ENCODE measurements at places on chromosomes 7 and 10. TPM values are rescaled to one million over a fixed set of nuclear protein-coding genes. Genes with fewer than 3 reads are reported as not detected.

DNA sequence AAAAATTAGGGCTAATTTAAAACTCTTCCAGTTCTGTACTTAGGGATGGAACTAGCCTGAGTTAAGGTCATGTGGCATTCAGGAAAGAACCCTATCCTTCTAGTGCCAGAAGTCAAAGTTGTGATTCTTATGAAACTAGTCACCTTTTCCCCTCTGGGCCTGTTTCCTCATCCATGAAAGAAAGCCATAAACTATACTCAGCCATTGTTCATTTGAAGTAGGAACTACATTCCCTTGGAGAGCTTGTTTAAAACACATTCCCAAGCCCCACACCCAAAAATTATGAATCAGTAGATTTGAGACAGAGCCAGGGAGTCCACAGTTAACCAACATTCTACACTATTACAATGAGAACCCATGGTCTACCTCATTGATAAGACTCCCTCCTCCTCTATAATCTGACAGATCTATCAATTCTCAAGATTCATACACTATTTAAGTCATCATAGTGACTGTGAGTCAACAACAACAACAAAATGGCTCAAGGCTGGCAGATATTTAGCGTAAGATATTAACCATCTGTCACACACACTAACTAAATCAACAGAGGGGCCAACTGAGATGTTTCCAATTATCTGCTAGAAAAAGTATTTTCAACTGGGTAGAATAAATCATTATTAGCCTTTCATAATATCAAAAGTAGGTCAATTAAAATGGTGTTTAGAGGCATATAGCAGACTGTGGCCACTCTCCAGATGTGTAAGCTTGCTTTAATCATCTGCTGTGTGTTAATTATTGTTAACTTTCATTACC, 102.3 kb downstream of the SLC25A13 start:
- no peak for DNase-seq

The SFTPD gene
- not detected for total RNA-seq

DNA sequence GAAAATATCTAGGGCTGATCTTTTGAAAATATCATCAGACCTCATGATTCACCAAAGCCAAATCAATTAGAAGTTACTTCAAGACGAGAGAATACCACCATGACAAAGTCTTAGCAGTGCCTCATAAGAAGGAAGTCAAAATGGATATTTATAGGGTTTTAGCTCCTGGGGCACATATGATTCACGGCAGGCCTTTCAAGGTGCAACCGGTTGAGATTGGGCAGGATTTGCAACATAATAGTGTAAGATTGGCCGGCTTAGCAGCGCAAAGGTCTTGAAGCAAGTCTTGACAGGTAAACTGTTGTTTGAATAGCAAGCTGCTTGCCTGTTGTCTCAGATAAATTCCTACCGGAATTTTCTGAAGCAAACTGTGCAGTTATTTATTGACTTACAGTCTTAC, 17.5 kb downstream of the ADRB1 start:
- no peak for DNase-seq

GRCh38 chr10:131899116-131899690, 1.6 kb upstream of the PPP2R2D start:
- DNase-seq: no peak

The SFTPA1 gene
- not detected for total RNA-seq

DNA sequence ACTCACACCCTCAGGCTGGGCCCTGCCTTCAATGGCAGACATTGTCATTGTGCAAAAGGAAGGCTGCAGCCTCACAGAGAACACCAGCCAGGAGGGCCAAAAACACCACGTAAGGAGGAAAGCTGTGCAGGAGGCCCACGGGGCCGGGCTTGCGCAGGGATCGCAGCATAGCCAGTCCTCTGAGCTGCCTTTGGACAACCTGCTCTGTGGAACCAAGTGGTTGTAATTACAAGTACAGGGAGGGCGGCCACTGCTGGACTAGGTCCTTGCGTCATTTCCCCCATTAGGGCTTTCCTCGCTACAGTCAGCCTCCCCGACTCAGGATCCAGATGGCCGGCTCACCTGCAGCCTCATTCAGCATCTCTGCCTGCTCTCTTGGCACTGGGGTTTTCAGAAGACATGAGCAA, 66.9 kb downstream of the FAM53B start:
- no peak for DNase-seq

DNA sequence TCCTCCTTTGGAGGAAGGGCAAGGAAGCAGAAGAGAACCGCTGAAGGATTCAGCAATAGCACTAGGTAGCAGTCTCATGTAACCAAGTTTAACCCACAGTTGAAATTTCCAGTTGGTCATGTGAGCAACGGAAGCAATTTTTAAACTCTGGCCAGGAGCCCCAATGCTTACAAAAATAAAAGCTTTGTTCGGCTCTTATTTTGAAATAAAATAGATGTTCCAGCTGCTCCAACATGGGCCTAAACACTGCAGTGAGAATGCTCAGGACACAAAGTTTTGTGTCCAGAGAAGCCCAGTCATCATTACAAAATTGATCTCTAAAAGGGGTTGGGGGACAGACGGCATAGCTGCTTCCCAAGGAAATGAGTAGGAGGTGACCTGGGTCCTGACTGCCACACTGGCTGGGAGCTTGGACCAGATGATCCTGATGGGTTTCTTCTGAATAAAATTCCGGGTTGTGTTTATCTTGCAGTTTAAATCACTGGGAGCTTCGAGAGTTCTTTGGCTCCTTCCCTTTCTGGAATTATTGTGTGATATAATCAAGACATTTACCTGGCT, 452 bp upstream of the TMEM140 start:
- DNase-seq: no peak

DNA sequence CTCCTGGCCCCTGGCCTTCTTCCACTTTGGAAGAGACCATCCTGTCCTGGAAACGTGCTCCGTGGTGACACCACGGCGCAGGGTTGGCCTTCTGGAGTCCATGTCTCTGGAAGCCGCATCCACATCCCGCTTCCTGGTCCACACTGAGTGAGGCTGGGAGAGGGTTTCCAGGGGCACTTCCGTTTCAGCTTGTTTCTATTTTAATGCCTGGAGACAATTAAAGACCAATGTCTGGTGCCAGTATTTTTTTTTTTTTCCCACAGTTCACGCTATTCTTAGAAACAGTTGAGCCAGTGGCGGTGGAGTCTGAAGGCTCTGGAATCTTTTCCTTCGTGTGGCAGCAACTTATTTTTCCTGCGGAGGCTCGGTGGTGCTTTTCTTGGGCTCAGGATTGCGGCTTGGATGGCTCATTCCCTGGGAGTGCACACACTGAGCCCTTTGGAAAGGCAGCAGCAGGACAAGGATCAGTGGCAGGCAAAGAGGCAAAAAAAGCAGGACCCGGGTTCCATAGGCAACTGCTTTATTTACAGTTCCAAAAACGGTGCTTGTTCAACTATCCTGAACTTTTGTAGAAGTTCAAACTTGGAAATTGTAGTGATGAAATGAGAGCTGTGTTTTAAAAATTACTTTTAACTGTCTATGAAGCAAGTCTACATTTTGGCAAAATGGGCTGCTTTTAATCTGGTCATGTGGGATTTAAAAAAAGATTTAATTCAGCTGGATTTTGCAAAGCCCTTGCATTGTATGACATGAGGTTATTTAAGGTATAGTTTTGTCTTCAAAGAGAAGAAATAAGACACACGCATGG, 202.8 kb downstream of the BAMBI start:
- DNase-seq: no peak

The NAT16 gene
- 0.15 TPM for total RNA-seq

- no peak for DNase-seq
Observed at GRCh38 chr10:127314797-127315196, 118.4 kb upstream of the INSYN2A start.

DNA sequence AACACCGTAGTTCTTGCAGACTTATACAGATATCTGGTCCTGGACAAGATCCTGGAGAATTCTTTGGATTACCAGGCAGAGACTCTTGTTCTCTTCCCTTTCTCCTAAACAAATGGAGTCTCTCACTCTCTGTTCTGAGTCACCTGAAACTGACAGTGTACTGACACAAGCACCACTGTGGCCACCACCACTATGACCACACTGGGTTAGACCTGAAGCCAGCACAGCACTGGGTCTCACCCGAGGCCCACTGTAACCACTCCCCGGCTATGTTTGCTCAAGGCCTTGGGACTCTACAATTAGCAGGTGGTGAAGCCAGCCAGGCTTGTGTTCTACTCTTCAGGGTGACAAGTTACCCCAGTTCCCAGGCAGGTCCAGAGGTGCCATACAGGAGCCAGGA, 22.8 kb downstream of the SLC39A12 start:
- no peak for DNase-seq

GRCh38 chr10:61961278-61961677, 59.8 kb downstream of the ARID5B start:
- no peak for DNase-seq

The ZNF273 gene
- 15.8 TPM for total RNA-seq

The ELMO1 gene
- 98.2 TPM for total RNA-seq

The CDK13 gene
- total RNA-seq: 57.1 TPM

The OR2A42 gene
- total RNA-seq: not detected

The LDB3 gene
- total RNA-seq: 0.50 TPM

DNA sequence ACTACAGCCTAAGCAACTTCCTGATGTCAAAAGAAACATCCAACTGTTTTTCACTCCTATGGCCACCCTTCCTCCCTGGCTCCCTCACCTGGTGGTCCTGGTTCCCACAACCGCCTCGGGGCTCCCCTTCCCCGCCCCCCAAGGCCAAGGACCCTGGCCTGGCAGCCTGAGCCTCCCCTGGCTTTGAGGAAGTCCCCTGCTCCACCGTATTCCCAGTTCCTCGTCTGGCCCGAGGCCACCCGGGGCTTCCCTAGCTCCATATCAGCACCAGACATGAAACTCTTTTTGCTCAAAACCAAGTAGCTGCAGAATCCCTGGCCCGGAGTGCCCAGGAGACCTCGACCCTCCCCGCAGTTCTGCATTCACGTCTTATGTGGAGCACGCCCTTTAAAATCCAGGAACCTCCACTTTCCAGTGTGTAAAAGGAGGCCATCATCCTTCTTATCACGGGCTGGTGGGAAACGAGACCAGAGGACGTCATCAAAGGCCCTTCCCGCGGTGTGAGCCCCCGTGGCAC, 82.9 kb downstream of the PRKAG2 start:
- DNase-seq: no peak

All from endodermal cell (in vitro differentiated cells).